ENCODE measurements at places on chromosomes 7 and 10. TPM values are rescaled to one million over a fixed set of nuclear protein-coding genes. Genes with fewer than 3 reads are reported as not detected.
A peak's percentile ranks its signal among the peaks of the same experiment; 100 is the strongest.

GIMAP5 gene
- 9.8 TPM for total RNA-seq

TRPV5 gene
- total RNA-seq, result not detected

TDRD1 gene
- 2.7 TPM for total RNA-seq

CTAGE15 gene
- total RNA-seq, result 0.15 TPM

SPACDR gene
- 0.32 TPM for total RNA-seq

SH2B2 gene
- 0.99 TPM for total RNA-seq

NRG3 gene
- 0.15 TPM for total RNA-seq

VAX1 gene
- not detected for total RNA-seq

HK1 gene
- 210 TPM for total RNA-seq

FLNC gene
- total RNA-seq, result 591 TPM

ACTL6B gene
- not detected for total RNA-seq

NKX2-3 gene
- total RNA-seq, result not detected

STEAP1 gene
- 1.5 TPM for total RNA-seq

- DNase-seq, result no peak
Observed at GRCh38 chr7:13578294-13578693, 411.2 kb downstream of the ETV1 start.

DNA sequence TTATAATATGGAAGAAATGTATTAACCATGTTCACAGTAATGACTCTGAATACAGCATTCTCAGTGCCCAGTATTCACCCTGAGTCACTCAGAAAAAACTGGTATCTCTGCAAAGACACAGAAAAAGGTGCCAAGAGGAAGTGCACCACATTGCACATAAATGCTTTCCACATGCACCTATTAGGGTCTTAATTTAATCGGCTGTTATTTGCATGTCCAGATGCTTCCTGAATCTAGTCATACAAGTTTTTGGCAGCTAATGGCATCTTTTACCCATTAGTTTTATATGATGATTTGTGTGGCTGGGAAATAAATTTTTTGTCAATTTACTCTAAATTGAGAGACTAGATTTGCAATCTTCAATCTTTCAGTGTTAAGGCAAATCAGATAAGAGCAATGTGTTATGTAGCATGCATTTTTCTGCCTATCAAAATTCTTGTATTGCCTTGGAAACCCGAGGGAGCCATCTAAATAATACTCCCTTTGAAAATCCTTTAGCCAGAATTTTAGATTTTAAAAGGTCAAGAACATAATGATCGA is 58.2 kb downstream of the ZNF680 start:
- no peak for DNase-seq

DNA sequence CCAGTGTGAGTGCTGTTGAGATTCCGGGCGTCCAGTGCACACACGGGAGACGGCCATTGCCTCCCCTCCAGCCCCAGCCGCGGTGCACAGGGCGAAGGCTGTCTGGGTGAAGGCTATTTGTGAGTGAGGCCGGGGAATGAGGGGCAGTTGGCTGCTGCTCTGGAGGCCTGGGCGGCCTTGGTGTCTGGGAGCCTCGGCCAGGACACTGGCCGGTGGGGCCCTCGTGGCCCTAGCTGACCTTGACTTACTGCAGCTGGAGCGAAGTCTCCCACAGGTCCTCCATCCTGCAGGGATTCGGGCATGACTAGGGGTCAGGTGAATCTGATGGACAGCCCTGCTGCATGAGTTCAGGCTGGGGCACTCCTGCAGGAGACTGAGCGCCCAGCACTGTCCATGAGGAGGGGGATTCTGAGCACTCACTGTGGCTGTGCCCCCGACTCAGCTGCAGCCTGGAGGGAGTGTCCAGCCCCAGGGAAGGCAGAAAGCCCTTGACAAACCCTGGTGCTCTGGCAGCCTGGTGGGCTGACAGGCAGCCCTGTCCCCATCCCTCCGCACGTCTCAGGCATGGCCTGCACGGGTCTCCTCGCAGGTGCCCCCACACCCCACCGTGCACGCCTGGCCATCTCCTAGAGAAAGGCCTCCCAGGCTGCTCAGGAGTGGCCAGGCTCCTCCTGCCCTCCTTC is 52.7 kb upstream of the FAM20C start:
- DNase-seq, result no peak

DNA sequence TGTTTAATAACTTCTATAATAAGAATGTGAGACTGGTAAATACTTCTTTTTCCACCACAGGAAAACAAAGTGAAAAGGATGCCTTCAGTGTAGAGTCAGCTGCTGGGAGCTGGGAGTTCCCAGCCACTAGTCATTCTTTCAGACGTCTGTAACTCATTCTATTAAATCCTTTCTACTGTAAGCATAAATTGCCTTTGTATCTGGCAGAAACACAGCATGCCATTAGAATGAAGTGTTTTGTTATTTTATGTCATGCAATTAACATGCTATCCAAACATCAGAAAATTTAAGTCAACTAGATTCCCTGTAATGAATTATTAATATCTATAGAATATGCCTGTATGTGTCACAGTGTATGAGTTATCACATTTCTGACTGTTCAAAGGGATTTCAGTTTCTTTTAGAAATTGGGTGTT is 14.3 kb downstream of the BPGM start:
- no peak for DNase-seq

DNA sequence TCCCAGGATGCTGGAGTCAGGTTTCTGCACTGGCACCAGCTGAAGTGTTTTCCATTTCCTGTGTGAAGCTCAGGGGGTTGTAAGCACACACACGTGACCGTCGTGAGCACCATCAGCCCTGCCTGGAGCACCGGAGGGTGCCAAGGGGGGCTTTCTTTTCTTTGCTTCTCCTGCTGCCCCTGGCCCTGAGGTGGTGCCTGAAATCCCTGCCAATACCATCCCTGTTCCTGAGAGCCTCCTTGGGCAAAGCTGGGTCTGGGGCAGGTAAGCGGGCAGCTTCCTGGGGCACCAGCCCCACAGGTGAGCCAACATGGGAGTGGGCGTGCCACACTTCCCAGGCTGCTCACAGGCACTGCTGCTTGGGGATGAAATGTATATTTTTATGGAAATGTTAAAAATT is 593.6 kb downstream of the DNAJB6 start:
- no peak for DNase-seq

GRCh38 chr10:50360077-50360850 is 108.9 kb upstream of the ASAH2 start:
- DNase-seq, result no peak

GRCh38 chr10:132865851-132866600 is 76.3 kb downstream of the CFAP46 start:
- peak; percentile 10 for DNase-seq

DNA sequence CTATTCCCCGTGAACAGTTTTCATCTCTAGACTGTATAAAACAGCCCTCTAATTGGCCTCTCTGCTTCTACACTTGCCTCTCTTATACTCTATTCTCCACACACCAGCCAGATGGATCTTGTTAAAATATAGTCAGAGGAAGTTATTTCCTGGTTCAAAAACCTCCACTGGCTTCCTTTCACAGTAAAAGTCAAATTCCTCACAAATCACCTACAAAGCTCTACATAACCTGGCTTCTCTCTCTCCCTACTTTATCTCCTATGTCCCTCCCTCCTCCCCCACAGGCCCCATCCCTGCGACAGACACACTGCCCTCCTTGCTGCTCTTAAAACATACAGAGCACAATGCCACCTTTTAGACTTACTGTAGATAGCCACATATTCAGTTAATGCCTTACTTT is 60.1 kb downstream of the TPK1 start:
- no peak for DNase-seq

- DNase-seq, result peak; percentile 43
Observed at GRCh38 chr7:36473454-36474282, 84.0 kb downstream of the ANLN start.

DNA sequence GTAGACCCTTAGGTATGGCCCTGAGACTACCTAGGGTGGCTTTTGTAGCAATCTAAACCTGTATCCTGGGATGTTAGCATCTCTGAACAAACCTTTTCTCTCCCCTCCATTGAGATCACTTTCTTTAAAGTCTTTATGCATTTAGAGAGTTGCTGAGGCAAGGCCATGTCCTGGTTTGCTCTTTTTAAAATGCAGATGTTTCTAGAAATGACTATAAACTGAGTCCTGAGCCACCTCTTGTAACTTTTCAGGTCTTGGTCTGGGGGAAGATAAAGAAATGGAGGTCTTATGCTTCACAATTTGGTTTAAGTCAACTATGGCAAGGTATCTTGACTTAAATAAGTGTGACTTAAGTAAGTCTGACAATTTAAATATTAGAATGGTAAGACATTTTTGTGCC is 78.0 kb downstream of the AUTS2 start:
- no peak for DNase-seq

DNA sequence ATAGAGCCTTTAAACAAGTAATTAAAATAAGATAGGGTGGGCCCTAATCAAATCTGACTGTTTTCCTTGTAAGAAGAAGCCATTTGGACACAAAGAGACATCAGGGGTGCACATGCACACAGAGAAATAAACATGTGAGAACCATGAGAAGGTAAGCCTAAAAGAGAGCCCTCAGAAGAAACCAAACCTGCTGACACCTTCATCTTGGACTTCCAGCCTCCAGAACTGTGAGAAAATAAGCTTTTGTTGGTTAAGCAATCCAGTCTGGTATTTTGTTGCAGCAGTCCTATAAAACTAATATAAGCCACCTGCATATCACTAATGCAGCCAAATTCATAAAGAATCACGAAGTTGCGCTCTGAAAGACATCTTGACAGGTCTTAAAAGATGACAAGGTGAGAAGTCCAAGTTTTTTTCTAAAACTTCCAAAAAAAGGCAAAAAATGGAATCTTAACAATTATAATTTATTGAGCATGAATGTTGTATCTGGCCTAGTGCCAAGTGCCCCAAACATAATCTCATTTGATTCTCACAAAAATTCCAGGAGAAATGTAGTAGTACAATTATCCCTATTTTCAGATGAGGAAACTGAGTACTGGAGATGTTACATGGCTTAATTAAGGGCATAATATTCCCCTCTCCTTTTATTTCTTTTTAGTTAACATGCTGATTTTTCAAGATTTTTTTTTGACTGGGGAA is 34.3 kb upstream of the FAM133B start:
- no peak for DNase-seq

DNA sequence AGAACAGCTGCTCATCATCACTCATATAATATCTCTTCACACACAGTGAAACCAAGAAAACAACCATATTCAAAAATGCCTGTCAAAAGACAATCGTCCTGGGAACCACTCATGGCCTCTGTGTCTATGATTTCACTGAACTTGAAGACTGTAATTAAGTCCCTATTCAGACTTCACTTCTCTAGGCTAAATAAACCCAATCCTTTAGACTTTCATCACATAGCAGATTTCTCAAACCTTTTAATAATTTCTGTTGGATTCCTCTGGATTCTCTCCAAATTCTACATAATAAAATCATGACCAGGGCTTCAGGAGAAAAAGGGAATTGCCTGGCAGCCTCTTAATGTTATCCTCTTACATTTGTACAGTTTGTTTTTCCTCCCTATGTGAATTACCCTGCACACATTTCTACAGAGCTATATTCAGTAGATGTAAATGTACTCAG is 201.1 kb downstream of the LRRN3 start:
- no peak for DNase-seq

DNA sequence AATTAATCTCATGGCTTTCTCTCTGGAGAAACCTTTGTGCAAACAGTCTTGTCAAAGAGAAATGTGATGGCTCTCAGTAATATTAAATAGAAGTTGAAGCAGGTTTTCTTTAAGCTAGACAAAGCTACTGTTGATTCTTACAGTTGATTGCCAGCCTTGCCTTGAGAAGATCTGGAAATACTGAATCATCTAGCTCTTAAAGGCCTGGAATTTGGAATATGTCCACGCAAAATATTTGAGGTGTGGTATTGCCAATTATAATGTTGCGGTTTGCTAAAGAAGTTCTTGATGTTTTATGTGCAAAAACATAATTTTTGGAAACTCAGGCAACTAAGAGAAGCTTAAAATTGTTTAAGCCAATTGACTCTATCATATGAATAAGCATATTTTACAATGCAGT is 371.9 kb downstream of the PHF14 start:
- no peak for DNase-seq

- no peak for DNase-seq
Observed at GRCh38 chr7:27901028-27901760, 161.2 kb downstream of the TAX1BP1 start.

DNA sequence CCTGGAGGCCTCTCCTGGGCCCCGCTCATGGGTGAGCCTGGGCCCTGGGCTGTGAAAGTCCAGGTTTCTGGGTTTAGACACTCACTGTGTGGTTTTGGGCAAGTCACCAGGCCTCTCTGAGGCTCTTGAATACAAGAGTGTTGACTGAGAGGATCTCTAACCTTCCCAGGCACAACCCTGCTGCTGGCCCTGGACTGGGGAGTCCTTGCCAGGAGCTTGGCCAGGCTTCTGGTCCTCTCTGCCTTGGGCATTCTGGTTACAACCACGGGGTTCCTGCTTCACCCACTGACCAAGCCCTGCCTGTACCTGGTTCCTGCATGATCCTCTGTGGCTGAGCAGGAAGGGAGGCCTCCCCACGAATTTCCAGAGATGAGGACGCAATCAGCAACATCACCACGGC is 63.6 kb upstream of the COL13A1 start:
- DNase-seq, result peak; percentile 60

- DNase-seq, result no peak
Observed at GRCh38 chr7:2698581-2699288, 10.7 kb downstream of the AMZ1 start.

DNA sequence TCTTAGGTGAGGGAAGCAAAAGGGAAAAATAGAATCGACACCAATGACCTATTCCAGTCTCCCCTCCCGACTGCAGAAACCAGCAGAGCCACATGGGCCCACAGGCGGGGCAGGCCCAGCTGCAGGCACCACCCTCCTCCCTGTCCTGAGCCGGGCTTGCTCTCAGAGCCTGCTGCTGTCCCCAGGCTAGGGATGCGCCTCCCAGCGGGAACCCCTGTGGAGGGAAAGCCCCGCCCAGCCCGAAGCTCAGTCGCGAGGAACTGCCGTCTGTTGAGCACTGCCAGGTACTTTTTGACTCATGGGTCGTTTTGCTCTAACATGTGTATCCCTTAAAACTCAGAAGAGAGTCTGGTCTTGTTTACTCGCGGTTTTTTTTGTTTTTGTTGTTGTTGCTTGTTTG is 124.5 kb upstream of the RET start:
- DNase-seq, result peak; percentile 75

GRCh38 chr10:132834891-132835847 is 49.2 kb upstream of the NKX6-2 start:
- no peak for DNase-seq

DNA sequence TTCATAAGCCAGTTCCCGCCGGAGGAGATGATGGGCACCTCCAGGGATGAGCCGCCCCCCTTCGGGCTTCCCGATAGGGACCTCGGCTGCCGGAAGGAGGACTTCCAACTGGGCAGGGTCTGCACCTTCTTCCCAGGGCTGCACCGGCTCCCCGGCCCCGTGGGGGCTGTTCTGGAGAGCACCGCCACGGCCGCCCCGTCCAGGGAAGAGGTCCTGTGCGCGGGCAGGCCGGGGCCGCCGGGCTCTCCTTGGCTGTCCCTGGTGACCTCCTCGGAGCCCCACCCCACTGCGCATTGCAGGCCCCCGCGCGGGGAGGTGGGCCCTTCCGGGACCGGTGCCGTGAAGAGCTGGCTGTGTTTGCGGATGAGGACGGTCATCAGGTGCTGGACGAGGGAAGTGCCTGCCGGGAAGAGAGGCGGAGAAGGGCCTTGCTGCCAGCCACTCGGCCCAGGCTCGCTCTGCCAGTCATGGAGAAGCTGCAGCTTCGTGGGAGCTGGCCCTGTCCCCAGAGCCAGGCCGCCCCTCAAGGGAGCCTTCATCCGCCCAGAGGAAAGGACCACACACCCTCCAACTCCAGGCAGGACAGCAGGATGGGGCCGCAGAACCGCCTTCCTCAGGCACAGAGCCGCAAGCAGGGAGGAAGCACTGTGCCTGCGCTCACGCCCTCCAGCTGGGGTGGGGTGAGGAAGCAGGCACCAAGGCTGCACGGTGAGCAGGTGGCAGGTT is 144.4 kb downstream of the MAPK8 start:
- no peak for DNase-seq

- DNase-seq, result no peak
Observed at GRCh38 chr10:34801097-34801733, 13.9 kb downstream of the PARD3 start.
